ENCODE measurements at places on chromosomes 12 and 14.

DNA sequence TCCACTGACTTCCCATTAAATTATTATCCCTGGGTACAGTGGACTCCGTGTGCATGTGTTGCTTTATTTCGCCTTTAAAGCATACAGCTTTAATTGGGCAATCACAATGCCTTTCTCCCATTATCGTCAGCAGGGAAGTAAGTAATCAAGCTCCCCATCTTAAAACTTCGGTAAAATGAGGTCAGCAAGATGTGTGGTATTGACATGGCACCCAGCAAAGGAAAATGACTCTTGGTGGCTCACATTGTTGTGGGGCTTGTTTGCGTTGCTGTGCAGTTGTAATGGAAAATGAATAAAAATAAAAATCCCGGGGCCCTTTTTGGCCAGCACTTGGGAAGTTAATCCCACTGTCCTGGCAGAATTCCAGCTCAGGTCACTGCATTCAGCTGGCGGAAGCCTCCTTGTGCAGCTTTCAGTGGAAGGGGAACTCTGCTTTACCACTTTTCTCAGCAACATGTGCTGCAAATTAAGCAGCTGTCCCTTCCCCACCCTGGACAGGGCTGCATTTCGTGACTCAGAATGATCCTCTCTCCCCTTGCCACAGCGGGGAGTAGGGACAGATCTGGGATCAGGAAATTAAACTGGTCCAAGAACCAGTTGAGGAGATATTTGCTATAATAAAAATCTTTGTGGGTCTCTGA lies 13.9 kb upstream of the ATP2A2 start:
- DNase-seq: peak; percentile 39

GRCh38 chr14:88426271-88426670 lies 40.8 kb downstream of the SPATA7 start:
- no peak for DNase-seq

DNA sequence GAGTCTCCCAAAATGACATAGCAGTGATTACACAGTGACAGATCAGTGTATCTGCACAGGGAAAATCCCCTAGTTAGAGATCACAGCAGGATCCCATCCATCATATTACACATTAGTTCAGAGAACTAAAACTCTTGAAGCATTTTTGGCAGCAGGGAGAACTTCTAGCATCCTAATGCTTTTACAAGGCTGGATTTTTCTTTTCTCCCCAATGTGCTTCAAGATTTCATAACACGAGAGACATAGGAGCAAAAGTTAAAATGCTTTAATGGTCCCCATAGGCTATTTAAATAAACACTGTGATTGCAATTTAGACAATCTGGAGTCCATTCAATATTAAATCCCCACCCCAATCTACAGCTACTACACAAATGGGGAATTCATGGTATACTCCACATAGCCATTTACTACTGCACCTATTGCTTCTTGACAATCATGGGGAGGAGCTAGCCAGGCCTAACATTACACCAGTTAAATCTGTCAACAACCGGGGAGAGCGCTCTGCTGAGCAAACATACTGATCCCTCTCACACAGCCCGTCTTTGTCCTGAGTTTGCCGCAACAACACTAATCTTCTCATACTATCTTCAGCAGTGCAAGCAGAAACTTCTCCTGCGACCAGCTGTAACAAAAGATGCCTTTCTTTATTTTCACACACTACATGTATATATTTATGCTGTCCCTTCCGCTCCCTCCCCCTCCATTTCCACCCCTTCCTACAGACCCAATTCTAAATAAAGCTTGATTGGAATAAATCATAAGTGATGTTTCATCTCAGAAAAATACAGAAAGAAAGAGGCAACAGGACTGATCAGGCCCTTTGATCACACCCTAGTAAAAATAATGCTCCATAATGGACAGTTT lies 120.3 kb upstream of the SOX5 start:
- no peak for DNase-seq

DNA sequence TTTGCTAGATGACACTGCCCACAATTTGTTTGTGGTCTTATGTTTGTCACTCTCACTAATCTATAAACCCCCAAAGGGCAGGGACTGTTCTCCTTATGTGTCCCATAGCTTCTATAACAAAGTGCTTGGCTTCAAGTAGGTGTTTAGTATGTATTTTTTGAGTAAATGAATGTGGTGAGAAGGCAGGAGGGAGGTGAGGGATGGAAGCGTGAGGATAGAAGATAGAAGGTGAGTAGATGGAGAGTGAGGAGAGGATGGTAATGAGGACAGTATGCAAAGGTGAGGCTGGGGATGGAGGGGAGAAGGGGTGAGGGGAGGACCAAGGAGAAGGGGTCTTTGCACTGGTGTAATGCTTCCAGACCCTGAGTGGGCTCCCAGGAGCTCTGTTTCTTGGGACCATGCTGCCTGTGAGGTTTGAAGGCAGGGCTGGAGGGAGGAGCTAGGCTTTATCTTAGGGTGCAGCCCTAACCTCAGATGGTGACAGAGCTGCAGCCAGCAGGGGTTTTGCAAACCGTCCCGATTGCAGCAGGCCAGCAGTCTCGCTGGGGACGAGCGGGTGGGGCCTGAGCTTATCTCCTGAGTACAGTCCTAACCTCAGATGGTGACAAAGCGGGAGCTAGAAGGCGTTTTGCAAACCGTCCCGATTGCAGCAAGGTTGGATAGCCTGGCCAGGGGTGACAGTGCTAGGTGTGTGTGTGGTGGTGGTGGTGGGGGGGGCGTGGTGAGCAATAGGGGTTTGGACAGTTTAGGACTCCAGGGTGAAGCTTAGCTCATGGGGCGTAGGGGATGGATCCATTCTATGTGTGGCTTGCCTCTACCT lies 6.5 kb downstream of the CEBPE start:
- peak; percentile 97 for DNase-seq

DNA sequence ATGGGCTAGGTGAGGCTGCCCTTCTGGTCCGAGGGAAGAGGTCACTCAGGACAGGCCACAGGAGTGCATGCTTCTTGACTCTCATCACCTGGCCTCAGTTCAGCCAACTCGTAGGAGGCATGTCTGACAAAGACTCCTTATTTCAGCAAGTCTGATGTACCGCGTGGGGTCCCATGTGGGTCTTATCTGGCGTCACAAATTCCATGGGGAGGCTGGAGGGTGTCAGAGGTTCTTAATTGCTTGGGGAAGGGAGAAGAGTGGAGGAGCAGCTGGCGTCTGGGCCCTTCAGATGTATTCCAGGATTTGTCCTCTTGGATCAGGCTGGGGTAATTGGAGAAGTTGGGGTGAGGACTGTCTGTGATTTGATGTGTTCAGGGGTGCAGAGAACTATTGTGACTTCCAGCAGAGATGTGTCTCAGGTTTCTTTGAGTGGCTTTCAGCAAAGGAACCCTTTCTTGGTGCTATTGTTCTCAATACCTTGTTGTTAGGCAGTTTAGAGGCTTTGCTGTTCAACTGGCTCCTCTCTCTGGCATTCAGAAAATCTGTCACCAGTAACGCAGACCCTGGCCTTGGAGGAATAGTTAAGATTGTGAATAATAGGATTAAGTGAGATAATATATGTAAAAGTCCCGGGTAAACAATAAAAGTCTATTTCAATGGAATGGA lies 60.1 kb downstream of the SUSD6 start:
- DNase-seq: no peak

- DNase-seq: no peak
Measured at GRCh38 chr14:37253905-37254304, 56.2 kb downstream of the MIPOL1 start.

DNA sequence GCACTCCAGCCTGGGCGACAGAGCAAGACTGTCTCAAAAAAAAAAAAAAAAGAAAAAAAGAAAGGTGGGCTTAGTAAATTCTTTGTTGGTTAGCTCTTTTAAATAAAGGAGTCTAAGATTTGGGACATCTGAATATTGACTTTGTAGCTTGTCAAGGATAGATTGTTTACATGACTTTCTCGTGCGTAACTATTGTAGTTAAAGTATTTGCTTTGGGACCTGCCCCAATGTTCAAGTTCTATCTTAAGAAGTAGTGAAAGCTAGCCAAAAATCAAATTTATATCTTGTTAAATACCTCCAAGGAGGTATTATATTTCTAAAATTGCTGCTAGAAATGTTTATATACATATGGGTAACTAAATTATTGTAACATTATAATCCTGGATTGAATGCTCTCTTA lies 32.4 kb downstream of the PTPN21 start:
- DNase-seq: no peak

All from hematopoietic multipotent progenitor cell treated with erythropoietin and hydrocortisone succinate and interleukin-3 and kit ligand, for 8 days (in vitro differentiated cells).